Omental fat pad (tissue), 4 donors: ENCODE measurements at places on chromosomes 2 and 18. TPM values are rescaled to one million over a fixed set of nuclear protein-coding genes. Genes with fewer than 3 reads are reported as not detected.

Gene ACTG2
- total RNA-seq, result 56.6 TPM

Gene PIEZO2
- total RNA-seq, result 11.7 TPM

Gene TAF4B
- total RNA-seq, result 14.7 TPM

Gene BCL2L11
- 16.9 TPM for total RNA-seq

Gene VIT
- total RNA-seq, result 19.3 TPM

Gene OSR1
- 148 TPM for total RNA-seq

Gene CHRNG
- not detected for total RNA-seq

Gene DPYSL5
- not detected for total RNA-seq

Gene ABCG8
- not detected for total RNA-seq

Gene CHST9
- total RNA-seq, result under 0.01 TPM

Gene COL4A3
- 1.7 TPM for total RNA-seq

Gene BMP10
- total RNA-seq, result not detected

Gene DLGAP1
- total RNA-seq, result 5.7 TPM

Gene CAVIN2
- total RNA-seq, result 58.9 TPM

Gene GCKR
- total RNA-seq, result 0.56 TPM

Gene IMP4
- 144 TPM for total RNA-seq

Gene RBM45
- total RNA-seq, result 16.9 TPM

Gene MGAT4A
- 93.7 TPM for total RNA-seq

Gene CASP8
- total RNA-seq, result 23.9 TPM

Gene MARCO
- total RNA-seq, result 26.3 TPM

Gene MC5R
- total RNA-seq, result 0.36 TPM

Gene ABCB11
- total RNA-seq, result 1.2 TPM

Gene LOXL3
- total RNA-seq, result 7.5 TPM

Gene KIF5C
- 2.5 TPM for total RNA-seq

Gene ATL2
- total RNA-seq, result 52.7 TPM
